ENCODE measurements at places on chromosomes 2 and 18. TPM values are rescaled to one million over a fixed set of nuclear protein-coding genes. Genes with fewer than 3 reads are reported as not detected.

Gene SEMA4F
- total RNA-seq: 39.2 TPM

Gene HOXD8
- total RNA-seq: 11.6 TPM

Gene FARP2
- total RNA-seq: 36.6 TPM

Gene RNF103
- total RNA-seq: 26.6 TPM

Gene CTLA4
- not detected for total RNA-seq

Gene WDR35
- total RNA-seq: 14.7 TPM

Gene ST6GAL2
- not detected for total RNA-seq

Gene CD226
- total RNA-seq: 0.17 TPM

DNA sequence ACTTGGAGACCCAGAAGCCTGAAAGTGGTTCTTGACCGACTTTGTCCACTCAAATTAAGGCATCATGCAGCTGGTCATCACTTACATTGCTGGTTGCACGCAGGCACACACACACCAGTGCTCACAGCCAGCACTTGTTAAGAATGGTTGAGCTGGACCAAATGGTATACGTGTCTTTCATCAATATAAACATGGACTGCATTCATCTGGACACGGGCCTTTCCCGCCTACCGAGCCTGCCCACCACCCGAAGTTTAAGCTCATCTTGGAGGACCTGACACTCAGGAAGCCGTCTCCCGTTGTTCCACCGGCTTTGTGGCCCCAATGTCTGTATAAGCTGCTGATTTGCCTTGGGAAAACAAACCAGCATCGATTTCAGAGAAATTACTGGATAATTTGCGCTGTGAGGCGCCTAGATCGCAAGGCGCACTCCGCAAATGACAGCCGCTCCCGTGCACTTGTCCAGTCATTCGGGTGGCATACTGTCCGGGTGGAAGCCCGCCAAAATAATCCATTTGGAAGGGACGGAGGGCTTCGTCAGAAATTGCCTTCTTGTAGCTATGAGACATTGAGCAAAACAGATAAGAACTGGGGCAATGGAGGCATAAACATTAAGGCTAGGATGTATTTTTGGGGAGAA, 40.1 kb upstream of the AKAIN1 start:
- DNase-seq: no peak

DNA sequence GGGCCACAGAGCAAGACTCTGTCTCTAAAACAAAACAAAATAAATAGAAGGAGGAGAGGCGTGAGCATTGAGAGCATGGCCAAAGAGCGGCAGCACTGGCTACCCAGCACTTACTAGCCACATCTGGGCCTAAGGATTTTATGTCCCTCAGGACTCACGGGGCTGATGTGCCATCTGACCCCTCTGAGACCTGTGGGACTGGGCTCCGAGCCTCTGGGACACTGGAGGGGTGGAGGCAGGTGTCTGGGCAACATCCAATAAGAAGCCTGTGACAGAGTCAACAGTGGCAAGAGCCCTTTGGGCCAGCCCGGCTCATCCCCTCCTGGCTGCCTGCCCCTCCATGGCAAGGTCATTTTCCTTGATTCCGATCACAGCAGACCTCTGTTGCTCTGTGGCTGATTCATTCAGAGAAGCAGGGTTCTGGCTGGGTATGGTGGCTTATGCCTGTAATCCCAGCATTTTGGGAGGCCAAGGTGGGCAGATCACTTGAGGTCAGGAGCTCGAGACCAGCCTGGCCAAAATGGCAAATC, 60.7 kb downstream of the RRM2 start:
- DNase-seq: no peak

DNA sequence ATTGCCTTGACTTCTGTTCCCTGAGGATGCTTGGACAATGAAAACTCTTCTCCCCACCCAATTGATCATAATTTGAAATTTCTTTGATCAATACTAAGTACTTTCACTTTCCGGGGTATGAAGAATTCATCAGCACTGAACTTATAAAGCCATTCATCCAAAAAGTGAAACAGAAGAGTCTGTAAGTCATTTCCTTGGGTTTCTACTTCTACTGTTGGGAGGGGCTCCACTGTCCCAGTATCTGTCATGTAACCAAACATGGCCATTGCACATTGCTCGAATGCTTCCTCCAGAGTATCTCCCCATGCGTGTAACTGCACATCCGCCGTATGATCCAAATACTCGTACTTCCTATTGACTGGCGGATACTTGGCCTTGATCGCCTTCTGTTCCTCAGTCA, 30.3 kb downstream of the NCL start:
- no peak for DNase-seq

DNA sequence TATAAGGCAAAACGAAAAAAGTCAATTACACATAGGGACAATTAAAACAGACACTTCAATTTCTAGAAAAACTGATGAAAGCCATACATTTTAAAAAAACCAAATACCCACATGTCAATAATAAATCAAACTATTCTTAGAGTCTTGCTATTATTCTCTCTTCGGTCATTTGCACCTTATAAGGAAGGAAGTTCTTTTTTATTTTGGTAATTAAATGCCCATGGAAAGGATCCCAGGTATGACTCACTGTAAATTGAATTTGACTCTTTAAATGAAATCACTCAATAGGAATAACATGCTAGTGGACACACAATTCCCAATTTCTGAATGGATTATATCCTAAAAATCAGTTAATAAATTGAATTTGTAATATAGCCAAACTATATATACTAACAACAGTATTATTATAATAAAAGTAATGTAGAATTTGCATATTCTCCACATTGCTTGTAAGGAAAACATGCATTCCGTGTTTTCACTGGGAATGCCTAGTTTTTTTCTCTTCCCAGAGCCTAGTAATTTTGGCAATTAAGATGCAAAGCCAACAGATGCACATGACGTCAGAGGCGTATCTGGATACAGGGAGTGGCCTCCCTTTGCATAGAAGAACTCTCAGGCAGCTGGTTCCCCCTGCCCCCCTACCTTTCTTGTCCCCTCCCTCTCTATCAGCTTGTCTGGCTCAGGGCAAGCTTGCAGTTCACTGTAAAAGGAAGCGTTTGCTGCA, 153.5 kb upstream of the PGAP1 start:
- DNase-seq: peak; percentile 71

DNA sequence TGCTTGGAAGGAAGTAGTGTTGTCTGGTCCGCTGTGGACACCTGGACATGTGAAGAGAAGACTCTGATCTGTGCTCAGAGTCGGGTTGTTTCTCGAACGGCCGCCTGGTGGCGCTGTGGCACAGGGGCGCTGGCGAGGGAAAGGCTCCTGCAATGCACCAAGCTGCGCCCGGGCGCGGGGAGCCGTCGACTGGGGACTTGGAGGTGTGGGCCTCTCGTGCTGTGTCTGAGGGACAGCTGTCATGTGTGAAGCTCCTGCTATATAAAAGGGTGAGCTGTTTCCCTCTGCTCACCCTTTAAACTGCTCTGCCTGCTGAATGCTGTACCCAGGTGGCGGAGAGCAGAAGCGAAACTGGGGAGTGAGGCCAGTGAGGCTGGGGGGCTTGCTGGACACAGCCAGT, 44.0 kb downstream of the GNAL start:
- DNase-seq: peak; percentile 46

DNA sequence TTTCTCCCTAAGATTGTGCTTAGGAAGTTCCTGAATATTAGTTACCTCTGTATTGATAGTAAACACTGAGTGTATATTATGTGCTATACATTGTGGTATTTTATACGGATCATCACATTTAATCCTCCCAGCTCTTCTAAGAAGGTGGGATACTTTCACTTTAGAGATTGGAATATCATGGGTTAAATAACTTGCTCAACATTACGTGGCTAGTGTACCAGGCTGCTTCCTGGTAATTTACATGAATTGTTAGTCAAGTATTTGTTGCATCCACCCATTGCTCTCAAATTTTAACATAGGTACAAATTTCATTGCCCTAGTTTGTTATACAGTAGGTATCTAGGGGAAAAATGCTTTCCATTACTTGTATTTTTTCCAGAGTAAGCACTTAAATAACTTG, 21.4 kb downstream of the FAM98A start:
- DNase-seq: peak; percentile 16

DNA sequence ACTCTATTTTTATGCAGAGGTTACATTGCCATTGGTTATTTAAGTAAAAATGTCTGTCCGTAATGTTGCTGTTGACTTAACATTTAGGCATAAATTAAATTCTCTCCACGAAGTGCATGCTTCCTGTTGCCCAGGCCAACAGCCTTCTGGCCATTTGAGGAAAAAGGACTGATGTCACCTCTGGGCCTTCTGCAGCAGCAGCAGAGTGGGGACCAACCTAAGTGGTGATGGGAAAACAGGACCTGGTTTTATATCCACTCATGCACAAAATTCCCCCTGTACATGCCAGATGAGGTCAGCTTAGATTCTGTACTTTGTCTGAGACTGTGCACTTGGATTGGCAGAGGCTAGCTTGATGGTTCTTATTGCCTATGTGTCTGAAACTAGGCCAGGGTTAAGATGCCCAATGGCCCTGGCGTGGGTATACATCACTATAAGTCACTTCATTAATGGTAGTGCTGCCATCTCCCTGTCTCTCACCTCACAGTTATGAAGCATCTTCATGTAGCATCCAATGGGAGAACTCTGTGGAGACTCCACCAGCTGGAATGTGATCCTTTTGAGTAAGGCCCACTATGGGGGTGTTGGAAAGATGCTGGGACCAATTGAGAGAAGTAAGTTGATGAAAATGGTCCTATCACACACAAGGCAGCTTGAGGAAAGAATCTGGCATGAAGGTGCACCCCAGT, 4.4 kb downstream of the ARHGAP25 start:
- no peak for DNase-seq

DNA sequence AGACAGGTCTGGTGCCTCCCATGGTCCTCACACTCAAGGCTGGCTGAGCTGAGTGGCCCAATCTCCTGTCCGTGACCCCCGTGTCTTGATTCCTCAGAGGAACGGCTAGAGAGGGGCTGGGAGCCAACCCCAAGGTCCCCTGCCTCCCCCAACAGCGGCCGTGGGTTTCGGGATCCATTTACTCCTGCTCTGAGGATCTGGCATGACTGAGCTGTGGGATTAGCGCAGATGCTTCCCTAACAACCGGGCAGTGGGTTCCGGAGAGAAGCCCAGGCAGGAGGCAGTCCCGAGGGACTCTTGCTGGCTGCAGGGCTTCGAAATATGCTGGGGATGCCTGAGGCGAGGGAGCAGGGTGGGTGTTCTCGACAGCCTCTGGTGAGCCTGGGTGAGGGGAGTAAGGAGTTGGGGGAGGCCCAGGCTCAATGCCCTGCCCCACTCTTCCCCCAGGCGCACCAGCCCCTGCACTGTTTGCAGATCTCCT, 18.9 kb downstream of the GPR35 start:
- DNase-seq: no peak

DNA sequence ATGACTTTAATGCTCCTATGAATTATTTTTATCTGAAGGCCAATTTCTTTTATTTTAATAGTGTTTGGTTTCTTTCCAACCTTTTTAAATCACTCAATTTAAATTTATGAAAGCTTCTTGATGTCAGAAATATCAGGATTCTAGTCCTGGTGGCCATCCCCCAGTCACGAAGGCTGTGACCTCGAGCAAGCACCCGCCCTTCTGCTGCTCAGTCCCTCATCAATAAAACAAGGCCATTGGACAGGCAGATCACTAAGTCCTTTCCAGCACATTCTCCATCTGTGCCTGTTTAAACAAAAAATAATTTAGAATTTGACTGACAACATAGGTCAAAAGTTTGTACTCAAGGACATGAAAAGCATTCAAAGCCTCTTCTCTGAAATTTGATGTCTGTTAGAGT, 483.6 kb upstream of the VRK2 start:
- no peak for DNase-seq

DNA sequence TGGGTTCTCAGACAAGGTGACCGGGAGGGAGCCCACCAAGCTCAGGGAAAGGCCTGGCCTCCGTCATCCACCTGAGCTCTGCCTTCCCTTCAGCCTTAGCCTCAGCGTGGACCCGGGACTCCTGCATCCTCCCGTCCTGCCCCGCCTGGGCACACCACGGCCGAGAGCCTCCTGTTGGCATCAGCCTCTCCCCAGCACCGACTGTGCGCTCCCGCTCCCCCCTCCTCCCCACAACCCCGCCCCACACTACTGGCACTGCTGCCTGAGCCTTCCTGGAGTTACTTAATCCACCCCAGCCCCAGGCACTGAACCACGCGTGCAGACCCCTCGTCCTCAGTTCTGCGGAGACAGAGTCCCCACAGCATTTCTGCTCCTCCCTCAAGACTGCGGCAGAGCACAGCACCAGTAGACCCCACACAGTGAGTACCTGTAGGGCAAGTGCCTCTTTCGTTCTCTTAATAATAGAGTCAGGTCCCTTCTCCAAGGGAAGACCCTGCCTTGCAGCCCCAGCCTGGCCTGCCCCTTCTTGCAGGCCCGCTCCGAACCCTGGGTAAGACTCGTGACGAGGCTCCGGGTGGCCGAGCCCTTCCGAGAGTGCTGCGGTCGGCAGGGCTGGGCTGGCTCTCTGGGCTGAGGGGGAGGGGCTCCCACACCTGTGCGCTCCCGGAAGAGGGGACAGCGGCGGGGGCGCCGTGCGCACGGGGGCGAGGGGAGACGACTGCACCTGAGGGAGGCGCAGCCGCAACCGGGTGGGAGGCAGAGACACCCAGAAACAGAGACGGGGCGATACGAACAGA, at the start of gene AMER3:
Gene AMER3, plus strand, starts transcription at position 285 of the 797 bp plus-strand sequence. CDS start 6,533 bp downstream, outside the sequence.
- no peak for DNase-seq

- peak; percentile 66 for DNase-seq
Measured at GRCh38 chr2:173079973-173080860, 4.6 kb downstream of the MAP3K20 start.

- no peak for DNase-seq
Measured at GRCh38 chr2:55163274-55163721, 68.8 kb downstream of the CLHC1 start.

DNA sequence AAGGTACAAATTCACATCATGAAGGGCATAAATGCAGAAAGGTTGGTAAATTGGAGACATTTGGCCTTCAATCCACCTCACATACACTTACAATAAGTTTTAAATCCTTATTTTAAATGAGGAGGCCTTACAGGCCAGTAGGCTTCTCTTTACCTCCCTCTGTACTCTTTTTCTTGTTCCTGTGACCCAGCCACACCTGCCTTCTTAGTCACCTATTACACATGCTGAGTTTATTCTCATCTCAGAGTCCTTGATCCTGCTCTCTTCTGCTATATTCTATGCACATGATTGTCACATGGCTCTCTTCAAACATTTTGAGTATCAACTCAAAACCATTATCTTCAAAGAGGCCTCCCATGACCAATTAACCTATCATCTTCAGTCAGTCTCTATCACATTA, 491.5 kb downstream of the SATB2 start:
- no peak for DNase-seq
